Ascending aorta (tissue), 2 donors: ENCODE measurements at places on chromosomes 1 and 21.
A peak's percentile ranks its signal among the peaks of the same experiment; 100 is the strongest.

GRCh38 chr1:26158908-26159742 is at the start of gene FAM110D:
Gene FAM110D (plus strand): TSS chr1:26159079. CDS start chr1:26161292, 2,213 bp downstream.
- DNase-seq, result no peak

- no peak for DNase-seq
Measured at GRCh38 chr1:61442544-61442943, 282.4 kb downstream of the TM2D1 start.

DNA sequence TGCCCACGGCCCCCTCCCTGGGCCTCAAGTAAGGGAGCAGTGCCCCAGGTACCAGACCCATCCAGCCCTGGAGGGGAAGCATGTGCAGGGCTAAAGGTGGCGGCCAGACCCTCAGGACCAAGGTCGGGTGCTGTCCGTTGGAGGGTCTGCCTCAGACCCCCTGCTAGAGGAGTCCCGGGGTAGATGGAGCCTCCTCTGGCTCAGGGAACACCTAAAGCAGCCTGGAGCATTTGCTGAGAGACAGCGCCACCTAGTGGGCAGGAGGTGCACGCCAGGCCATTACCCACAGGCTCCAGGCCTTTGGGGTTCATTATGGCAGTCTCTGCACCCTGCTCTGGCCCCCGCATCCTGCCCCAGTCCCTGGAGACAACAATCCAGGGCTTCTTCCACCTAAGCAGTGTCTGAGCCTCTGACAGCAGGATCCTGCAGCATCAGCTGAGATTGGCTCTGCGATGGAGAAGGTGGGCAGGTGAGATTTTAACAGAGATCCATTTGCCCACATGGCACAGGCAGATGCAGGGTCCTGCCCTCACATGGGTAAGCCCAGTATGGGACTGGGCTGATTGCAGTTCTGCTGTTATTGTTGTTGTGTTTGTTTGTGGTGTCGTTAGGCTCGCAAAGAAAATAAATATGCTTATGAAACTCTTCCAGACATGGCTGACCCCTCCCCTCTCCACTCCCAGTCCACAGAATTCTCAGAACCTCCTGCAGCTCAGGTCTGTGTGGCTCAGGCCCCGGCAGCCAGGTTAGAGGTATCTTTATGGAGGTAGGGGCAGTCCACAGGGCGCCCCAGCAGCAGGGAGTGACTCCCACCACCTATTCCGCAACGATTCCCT is 42.4 kb downstream of the CTNNBIP1 start:
- DNase-seq, result peak; percentile 20

DNA sequence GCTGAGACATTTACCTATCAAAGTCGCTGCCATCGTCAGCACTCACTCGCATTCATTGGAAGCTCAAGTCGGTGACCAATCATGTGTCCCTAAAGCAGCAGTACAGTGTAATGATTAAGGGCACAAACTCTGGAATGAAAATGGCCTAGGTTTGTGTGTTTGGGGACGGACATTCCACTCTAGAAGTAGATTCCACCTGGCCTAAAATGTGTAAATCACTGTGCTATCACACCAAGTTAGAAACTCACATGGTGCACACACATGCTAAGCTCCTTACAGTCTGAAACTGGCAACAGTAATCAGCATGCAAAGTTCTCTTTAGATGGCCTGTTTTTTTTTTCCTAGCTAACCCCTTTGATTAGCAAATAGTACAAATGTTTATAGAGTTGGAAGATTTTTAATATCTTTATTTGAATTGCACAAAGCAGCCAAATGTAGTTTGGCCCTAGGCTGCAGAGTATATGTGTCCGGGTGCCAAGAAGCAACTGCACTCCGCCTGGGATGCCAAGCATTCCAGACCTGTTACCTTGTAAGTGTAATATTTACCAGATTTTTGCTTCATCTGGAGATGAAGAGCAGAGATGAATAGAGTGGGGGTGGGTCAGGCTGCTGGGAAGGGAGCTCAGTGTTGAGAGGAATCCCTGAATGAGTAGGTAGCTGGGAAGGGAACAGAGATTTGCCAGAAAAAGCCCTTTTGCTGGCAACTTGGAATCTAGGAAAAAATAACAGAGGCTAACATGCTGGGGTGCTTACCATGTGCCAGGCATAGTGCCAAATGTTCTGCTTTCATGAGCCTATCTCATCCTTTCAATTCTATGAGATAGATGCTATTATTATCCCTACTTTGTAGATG is 35.2 kb downstream of the TGFB2 start:
- DNase-seq, result no peak

DNA sequence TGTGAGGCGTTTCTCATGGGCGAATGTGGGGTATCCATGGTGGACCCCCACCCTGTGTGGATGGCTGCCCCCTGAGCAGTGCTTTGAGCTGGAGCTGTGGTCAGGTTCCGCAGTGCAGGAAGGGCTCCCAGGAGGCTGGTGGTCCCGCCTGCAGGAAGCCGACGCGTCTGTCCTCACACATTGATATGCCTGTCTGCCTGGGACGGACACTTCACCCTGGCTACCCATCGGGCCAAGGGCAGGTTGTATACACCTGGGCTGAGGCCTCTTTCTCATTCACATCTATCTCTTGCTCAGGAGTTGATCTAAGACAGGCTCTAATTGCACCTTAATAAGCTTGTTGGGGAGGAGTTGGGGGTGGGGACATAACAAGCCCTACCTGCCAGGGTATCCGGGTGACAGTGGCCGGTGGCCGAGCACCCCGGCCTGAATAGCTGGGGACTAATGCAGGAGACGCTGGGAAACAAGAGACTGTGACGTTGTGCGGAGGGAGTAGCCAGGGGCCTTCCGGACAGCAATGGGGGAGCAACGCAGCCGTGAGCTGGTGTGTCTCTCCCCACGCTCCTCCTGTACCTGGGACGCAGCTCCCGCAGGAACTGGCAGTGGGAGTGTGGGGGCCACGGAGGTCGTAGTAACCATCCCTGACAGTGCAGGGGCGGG is 21.7 kb downstream of the PDXK start:
- DNase-seq, result no peak

GRCh38 chr1:6260433-6260934 is 414 bp downstream of the GPR153 start:
- no peak for DNase-seq

DNA sequence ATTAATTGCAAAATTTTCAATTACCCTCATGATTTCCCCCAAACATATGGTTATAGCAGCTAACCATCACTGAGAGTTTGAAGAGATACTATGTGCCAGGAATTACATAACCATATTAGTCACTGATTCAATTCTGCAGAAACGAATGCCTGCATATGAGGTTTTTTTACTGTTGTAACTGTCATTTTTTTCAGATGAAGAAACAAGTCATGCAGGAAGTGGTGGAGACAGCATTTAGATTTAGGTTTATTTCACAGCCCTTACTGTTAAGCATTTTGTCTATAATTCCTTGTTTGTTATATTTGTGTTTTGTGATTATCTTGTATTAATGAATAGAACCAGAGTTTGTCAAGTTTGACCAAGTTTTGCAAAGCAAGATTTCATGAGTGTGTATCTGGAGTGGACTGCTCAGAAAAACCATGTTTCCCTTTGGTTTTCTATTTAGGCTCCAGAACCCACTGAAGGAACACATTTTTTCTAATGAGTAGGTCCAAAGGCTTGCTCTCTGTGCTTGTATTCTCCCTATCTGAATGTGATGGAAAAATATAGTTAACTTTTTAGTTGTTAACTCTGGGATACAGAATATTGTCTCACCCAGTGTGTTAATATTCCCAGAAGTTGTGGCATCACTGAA is 308.5 kb upstream of the ADAMTS5 start:
- DNase-seq, result no peak

DNA sequence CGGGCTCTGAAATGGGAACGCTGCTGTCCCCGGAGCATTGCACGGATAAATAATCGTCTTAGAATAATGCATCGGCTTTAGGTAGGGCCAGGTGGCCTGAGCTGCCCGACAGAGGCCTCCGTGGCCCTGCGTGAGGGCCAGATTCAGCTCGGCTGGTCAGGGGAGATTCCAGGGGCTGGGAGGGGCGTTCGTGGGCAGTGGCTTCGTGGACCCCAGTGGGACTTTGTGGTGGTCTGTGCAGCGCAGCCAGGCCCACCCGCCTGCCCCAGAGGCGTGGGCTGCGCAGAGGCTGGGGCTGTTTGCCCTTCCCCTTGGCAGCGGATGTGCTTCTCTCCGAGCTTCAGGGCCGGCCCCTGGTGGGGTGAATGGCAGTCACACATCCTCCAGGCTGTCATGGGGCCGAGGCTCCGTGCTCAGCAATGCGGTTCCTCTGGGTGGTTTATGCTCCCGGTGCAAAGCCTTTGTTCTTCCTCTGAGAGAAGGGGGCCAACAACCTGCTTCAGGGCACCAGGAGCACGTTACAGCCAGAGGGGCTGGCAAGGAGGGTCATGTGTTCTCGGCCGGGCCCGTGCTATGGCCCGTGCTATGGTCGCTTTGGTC is 104.5 kb downstream of the PRDM16 start:
- DNase-seq, result no peak

DNA sequence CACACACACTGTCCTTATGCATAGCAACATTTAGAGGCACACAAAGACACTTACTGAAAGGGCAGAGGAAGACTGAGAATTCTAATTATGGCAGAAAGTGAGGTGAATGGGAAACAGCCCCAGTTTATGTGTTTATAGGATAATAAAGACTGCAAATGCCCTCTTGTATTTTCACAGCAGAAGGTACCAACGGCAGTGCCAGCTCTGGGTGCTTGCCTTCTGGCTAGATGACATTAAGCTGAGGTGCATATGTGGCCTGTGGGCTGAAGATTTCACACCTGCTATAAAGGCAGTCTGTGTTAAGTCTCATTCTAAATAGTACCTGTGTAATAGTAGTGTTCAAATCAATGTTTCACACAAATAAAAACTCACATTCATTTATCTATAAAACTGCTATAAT is 347.2 kb upstream of the ZRANB2 start:
- no peak for DNase-seq

GRCh38 chr1:9942399-9942938 is 722 bp downstream of the LZIC start:
- DNase-seq, result no peak

- DNase-seq, result no peak
Measured at GRCh38 chr1:169052727-169053126, 53.8 kb upstream of the ATP1B1 start.

DNA sequence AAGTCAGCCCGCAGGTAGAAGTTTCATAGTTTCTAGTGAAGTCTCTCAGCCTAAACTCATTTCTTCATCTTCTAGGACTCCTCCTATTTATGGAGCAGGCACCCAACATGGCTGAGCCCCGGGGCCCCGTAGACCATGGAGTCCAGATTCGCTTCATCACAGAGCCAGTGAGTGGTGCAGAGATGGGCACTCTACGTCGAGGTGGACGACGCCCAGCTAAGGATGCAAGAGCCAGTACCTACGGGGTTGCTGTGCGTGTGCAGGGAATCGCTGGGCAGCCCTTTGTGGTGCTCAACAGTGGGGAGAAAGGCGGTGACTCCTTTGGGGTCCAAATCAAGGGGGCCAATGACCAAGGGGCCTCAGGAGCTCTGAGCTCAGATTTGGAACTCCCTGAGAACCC is 7.2 kb downstream of the CGN start:
- no peak for DNase-seq

DNA sequence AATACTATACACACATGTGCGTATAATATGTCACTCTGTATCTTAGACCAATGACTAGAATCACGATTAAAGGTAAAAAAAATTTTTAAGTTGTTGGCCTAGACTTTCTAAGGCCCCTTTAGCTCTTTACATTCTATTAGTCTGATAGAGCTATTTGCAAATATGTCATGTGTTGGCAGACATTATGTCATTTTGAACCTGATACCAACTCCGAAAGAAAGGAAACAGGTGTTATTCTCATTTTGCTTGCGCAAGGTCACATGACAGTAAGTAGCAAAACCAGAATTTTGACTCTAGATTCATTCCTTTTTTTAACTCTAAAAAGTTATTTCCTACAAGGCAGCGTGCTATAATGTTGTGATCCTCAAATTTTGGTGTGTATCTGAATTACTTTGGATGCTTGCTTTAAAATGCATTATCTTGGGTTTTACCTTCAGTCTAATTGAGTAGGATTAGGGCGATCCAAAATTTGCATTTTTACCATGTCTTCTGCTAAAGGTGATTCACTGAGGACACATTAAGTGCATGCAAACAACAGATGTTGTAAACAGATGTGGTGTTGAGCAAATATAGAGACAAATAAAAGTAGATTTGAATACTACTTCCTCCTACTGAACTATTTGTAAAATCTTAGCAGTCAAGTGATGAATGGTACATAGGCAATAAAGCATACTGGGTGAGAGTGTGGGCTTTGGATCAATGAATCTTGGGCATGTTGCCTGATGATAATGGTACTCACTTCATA is 63.5 kb upstream of the KIAA1614 start:
- no peak for DNase-seq

- no peak for DNase-seq
Measured at GRCh38 chr1:219317762-219318353, 144.2 kb downstream of the LYPLAL1 start.

- peak; percentile 21 for DNase-seq
Measured at GRCh38 chr1:54977533-54978297, 2.7 kb upstream of the TMEM61 start.

GRCh38 chr1:232334246-232334645 is 295.7 kb downstream of the SIPA1L2 start:
- DNase-seq, result no peak

GRCh38 chr1:247273013-247273412 is 17.1 kb downstream of the VN1R5 start:
- DNase-seq, result no peak
